ENCODE measurements at places on chromosomes 11 and 22. TPM values are rescaled to one million over a fixed set of nuclear protein-coding genes. Genes with fewer than 3 reads are reported as not detected.

GRCh38 chr11:88275636-88276035, 61.9 kb downstream of the CTSC start:
- DNase-seq: no peak

DNA sequence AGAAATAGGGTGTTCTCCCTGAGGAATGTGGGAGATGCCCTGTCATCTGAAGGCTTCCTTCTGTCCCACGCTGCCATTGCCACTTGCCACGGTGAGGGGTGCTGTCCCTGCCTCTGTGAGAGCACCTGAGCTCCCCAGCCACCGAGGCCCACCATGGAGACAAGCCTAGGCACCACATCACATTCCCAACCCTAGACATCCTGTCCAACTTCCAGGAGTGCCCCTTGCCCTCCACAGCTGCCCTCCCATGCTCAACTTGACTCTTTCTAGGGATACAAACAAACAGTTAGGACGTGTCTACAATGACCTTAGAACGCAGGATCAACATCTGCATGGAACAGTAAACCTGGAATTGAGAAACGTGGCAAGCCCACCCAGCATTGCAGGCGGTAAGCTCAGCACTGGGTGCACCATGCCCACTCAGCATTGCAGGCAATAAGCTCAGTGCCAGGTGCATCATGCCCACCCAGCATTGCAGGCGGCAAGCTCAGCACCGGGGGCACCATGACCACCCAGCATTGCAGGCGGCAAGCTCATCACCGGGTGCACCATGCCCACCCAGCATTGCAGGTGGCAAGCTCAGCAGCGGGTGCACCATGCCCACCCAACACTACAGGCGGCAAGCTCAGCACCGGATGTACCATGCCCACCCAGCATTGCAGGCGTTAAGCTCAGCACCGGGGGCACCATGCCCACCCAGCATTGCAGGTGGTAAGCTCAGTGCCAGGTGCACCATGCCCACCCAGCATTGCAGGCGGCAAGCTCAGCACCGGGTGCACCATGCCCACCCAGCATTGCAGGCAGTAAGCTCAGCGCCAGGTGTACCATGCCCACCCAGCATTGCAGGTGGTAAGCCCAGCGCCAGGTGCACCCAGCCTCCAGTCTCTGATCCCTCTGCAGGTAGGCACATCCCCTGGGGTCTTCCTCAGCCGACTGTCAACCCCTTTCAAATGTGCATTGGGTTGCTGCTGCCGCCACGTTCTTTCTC, 1463.9 kb downstream of the TBC1D22A start:
- DNase-seq: no peak

GRCh38 chr11:64804346-64805210, 1.6 kb upstream of the MAP4K2 start:
- no peak for DNase-seq

- DNase-seq: peak; percentile 88
Measured at GRCh38 chr22:38114484-38115398, 4.3 kb upstream of the BAIAP2L2 start.

- DNase-seq: peak; percentile 31
Measured at GRCh38 chr22:37126882-37127281, 17.4 kb upstream of the TMPRSS6 start.

DNA sequence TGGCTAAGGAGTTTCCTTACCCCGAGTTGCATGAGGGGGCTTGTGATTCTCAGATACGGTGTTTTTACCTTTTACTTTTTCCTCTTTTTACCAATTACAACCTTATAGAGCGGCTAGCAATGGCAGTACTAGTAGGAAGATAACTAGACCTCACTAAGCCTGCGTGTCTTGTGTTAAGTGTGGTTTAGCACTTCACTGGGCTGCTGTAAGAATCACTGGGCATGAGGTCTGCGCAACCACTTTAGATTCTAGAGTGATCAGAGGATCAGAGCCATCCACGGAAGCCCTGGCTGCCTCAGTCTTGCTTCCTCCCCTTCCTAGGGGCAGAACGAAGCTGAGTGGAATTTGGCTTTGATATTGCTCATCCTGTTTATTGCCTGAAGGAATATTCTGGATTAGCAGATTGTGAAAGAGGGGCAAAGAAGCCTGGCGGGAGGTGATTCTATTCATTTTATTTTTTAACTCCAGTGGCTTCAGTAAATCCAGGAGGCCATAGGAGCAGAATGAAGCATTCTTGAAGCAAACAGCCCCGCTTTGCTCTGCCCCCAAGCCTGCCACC, 88.5 kb downstream of the GRAMD1B start:
- no peak for DNase-seq

PANX3 gene
- not detected for total RNA-seq

PIH1D2 gene
- 0.37 TPM for total RNA-seq

Data from right lobe of liver (tissue), 6 donors.